ENCODE measurements at places on chromosomes 7 and 10.

- DNase-seq, result no peak
Measured at GRCh38 chr7:114426824-114427223, 12.2 kb downstream of the FOXP2 start.

GRCh38 chr10:24269476-24269875 is 60.5 kb downstream of the KIAA1217 start:
- DNase-seq, result no peak

DNA sequence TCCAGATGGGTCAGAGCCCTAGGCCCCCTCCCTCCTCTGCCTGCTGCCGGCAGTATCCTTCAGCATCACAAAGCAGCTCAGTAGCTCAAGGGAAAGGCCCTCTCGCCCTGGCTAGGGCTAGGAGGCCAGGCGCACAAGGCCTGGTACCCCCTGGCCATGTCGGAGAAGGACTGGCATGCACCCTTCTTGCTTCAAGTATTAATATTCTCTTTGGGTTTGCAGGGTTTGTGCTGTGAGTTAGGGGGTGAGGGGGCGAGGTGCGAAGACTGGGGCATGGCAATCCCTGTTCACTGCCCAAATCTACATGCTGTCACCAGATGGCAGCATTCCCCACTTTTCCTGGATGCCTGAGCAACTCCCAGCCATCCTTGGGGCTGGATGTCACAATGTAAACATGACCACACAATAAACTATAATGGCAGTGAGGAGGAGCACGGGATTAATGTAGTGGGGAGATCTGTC is 105.2 kb downstream of the NEURL1 start:
- DNase-seq, result peak; percentile 90

- DNase-seq, result no peak
Measured at GRCh38 chr7:80488406-80488805, 23.5 kb downstream of the GNAT3 start.
